Non-pigmented ciliary epithelial cell (primary cell): ENCODE measurements at places on chromosomes 5 and 9.
A peak's percentile ranks its signal among the peaks of the same experiment; 100 is the strongest.

GRCh38 chr9:110283751-110284150 lies 27.4 kb upstream of the TXN start:
- no peak for DNase-seq

- DNase-seq, result no peak
These were observed 47.4 kb downstream of the MYO10 start for GRCh38 chr5:16888694-16889124.

DNA sequence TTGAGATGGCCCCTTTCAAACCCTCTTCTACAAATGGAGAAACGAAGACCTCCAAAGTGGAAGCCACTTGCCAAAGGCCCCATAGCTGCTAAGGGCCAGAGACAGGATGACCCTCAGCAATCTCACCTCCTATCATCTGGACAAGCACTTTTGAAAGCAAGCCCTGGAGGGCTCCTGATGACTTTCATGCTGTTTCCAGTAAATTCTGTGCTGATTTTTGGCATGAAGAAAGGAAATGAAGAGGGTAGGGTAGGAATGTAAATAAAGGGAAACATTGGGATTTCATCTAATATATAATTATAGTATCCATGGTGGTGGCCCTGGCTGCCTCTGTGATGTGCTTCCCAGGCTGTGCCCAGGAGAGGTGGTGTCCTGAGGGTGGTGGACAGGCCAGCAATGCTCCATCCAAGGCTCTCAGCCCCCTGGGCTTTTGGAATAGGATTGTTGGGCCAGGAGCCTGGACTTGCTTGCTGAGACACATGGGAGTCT lies 208.0 kb upstream of the TRIM32 start:
- no peak for DNase-seq

- no peak for DNase-seq
These were observed 181.5 kb downstream of the LPAR1 start for GRCh38 chr9:110856772-110857171.

DNA sequence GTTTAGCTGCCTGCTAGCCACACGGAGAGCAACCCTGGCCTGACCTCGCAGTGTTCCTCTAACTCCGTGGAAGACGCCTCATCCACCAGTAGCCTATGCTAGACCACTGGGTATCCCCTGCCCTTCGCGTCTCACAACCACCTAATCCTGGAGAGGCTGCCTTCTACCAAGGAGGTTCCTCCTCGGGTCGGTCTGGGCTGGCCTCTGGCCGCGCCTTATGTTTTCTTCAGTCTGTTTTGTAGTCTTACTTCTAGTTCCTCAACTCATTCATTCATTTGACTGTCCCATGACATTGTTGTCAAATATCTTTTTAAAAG lies 1.6 kb upstream of the TPM2 start:
- no peak for DNase-seq

GRCh38 chr9:93459432-93459847 lies 6.1 kb upstream of the FAM120AOS start:
- no peak for DNase-seq

GRCh38 chr5:142421621-142422397 lies 97.0 kb upstream of the SPRY4 start:
- no peak for DNase-seq

- no peak for DNase-seq
These were observed 87.6 kb downstream of the VAV2 start for GRCh38 chr9:133904346-133905090.

- DNase-seq, result peak; percentile 78
These were observed 223.2 kb downstream of the PCSK1 start for GRCh38 chr5:96209829-96210228.

GRCh38 chr9:98915599-98915998 lies 28.1 kb upstream of the COL15A1 start:
- DNase-seq, result no peak

DNA sequence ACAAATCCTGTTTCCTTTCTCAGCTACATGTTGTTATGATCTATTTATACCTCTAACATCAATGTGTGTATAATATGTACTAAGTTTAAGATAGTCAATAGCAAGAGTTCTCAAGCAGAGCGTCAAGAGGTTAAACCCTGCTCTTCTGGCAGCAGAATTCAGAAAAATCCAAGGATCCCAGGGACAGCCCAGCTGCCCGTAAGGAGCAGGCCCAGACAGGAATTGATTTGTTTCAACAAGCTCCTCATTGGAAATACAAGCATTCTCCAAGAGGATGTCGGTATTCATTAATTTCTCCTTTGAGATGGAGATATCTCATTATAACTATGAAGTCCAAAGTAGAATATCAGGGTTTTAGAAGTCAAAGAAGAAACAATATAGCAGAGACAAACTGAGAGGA lies 14.9 kb downstream of the EFNA5 start:
- no peak for DNase-seq

GRCh38 chr9:111151537-111151936 lies 113.3 kb upstream of the LPAR1 start:
- DNase-seq, result no peak

DNA sequence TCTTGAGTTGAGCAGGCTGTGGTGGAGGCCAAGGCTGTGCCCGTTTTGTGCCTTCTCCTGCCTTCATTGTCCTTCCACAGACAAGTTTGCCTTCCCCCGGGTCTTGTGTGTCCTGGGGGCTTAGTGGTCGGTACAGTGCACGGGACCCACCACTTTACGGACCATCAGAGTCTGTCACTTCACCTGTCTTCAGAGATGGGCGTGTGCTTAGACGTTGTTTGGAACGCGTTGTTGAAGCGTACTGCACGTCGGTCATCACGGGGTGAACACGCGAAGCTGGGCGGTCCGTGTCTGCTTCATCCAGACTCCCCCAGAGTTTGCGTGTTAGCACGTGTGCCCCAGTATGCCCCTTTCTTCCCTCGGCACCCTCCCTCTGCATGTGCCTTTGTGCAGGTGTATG lies 24.8 kb downstream of the CEP72 start:
- DNase-seq, result no peak

DNA sequence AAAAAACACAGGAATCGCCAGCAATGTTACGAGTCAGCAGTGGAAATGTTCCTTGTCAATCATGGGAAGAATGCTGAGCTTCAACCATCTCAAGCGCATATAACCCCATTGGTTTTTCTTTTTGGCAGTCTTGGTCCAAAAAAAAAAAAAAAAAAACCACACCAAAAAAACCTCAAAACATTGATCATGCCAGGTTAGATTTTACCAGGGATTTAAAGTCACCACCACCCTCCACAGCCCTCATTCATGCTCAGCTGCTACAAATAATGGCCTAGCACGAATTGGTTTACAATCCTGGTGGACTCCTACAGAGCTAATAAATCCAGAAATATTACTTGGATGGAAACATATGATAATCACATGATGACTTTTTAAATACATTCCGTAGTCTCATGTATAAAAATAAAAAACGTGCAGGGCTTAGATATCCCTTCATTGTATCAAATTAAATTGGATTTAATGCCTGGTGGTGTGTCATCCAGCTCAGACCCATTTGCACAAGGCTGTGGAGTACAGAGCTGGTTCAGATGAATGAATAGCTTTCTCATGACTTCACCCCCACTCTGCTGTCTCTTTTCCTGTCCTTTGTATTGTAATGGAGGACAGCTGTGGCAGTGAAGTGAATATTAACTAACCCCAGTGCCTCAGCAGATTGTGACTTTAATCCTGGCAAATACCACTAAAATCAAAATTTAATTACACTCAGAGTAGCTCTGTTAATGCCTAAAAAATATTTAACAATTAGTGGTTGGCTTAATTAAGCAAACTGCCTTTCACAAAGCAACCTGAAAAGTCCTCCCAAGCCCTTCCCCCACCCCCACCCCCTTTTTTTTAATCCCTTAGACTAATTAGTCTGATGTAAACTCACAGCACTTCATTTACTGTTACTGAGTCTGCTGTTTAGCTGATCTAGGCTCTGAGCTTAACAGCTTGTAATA lies 626.5 kb upstream of the ZNF608 start:
- peak; percentile 56 for DNase-seq

GRCh38 chr9:5556101-5556705 lies 45.9 kb downstream of the PDCD1LG2 start:
- no peak for DNase-seq

- DNase-seq, result no peak
These were observed 29.8 kb downstream of the NEUROG1 start for GRCh38 chr5:135505973-135506372.

DNA sequence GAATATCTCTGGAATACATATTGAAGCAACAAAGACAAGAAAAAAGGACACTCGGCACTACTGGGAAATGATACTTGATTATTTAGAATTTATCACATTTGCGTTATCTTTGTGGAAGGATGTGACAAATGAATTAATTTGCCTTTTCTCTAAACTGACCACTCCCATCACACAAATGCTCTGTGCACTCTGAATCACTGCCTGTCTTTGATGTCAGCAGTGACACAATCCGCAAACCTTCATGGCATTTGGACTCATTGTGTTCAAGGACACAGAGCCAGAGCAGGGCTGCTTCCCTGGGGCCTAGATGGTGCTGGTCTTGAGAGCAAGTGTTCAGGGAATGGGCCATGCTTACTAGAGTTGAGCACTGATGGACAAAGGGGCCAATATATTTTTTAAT lies 4.9 kb upstream of the KIF4B start:
- DNase-seq, result no peak

DNA sequence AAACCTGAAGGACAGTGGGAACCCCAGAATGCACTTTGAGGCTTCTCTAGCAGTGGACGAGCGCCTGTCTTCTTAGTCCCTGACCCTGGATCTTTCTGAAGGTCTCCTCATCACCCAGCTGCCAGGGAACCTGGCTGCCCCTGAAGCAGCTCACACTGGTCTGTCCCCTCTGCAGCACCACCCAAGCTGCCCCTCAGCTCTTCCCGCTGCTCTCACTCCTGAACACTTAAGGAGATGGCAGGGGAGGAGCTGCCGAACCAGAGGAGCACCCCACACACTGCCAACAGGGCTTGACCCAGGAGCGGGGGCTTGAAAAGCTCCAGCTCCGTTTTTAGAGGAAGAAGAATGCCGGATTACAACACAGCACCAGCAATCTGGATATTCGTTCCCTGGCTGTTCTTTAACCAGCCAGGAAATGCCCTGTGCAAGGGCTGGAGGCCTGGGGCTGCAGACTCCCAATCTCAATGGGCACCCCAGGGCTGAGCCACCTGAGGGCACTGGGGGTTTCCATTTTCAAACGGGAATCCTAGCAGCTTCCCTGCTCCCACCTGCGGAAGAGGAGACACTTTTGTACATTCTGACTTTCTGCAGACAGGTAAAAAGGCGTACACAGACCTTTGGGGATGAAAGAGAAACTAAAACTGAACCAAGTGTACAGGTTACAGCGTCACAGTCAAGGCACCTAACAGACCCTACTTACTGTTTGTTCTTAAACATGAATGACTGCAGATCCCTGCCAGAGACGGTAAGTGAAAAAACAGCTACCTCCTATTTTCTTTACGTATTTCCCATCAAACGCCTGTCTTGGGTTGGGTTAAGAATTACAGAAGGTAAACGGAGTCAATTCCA lies 36.3 kb downstream of the GOLM1 start:
- no peak for DNase-seq

GRCh38 chr9:135926402-135927194 lies 19.3 kb upstream of the CAMSAP1 start:
- peak; percentile 36 for DNase-seq
